ENCODE measurements at places on chromosomes 6 and 20.

DNA sequence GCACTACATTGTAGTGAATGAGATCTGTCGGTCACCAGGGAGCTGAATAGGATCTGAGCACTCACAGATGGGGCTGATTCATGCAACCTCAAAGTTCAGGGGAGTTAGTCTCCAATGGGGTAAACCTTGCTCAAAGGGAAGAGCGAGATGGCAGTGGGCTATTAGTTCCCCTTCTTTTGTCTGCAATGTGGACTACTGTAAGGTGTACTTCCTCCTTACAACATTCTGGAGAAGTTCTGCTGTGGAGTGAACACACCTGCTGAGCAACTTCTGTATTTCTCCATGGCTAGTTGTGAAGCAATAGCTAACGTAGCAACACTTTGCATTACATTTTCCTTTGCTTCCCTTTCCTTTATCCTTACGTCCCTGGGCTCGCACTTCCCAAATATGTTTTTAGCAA lies 134.3 kb upstream of the B3GAT2 start:
- DNase-seq, result no peak

- DNase-seq, result no peak
These were observed 31.3 kb upstream of the FAM184A start for GRCh38 chr6:119109654-119110325.

- no peak for DNase-seq
These were observed 20.8 kb downstream of the TMEM14A start for GRCh38 chr6:52691718-52692117.

GRCh38 chr6:2226775-2227174 lies 18.6 kb downstream of the GMDS start:
- no peak for DNase-seq

DNA sequence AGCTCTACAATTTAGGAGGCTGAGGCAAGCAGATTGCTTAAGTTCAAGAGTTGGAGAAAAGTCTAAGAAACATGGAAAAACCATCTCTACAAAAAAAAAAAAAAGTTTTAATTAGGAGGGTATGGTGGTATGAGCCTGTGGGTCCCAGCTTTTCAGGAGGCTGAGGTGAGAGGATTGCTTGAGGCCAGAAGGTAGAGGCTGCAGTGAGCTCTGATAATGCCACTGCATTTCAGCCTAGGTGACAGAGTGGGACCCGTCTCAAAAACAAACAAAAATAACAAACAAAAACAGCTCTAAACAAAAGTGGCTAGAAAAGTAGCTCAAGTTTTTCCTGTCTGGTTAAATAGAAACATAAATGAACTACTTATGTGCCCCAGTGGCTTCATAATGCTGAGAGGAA lies 2133.6 kb upstream of the DEFB115 start:
- no peak for DNase-seq

- no peak for DNase-seq
These were observed 19.3 kb upstream of the SLC17A4 start for GRCh38 chr6:25735261-25735660.

DNA sequence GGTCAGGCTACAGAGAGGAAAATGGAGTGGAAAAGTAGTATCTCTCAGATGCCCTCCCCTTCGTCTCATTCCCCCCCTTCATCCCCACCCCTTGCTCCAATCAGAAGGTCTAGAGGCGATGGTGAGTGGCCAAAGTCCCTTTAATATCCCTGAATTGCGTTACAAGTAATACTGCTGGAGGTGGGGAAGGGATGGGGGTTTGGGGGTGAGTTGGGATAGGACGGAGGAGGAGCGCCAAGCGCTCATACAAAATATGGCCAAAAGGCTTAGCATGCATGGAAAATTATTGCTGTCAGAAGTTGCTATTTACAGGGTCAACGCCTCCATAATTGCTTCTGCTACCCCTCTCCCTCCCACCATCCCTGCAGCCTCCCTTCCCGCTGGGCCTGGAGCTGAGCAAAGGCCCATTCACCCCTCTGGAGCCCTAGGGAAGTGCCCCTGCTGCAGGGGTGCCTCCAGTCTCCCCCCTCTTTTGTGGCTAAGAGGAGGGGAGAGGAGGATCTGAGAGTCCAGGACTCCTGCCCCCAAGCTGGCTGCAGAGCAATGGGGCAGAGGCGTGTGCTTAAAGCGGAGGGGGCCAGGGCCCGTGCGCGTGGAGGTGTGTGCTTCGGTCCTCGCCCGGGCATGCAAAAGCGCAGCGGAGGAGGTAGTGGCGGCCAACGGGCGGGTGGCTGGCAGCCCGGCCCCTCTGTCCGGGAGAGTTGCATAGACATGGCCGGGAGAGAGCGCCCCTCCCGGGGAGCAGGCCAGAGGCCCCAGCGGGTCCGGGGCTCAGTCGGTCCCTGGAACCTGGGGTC lies 8.7 kb upstream of the SRXN1 start:
- DNase-seq, result no peak

- peak; percentile 92 for DNase-seq
These were observed 50.7 kb upstream of the PLCG1 start for GRCh38 chr20:41086402-41087324.

GRCh38 chr20:39658662-39659409 lies 696.7 kb downstream of the DHX35 start:
- no peak for DNase-seq

- DNase-seq, result no peak
These were observed 174.0 kb downstream of the THBS2 start for GRCh38 chr6:169079650-169080049.

DNA sequence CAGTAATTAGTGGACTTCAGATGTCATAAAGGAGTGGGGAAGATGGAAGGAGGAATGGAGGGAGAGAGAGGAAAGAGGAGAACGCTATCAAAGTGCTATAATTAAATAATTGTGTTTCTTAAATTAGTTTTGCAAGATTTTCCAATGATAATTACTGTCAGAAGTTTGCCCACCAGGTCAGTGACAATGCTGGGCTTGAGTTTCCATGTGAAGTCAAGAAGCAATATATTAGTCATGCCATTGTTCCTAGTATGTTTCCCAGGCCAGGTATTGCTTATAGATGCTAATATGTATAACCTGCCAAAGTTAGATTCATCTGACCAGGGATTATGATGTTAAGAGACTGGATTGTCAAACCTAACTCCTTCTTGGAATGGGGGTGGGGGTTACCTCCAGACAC lies 131.9 kb downstream of the GJA10 start:
- DNase-seq, result no peak

DNA sequence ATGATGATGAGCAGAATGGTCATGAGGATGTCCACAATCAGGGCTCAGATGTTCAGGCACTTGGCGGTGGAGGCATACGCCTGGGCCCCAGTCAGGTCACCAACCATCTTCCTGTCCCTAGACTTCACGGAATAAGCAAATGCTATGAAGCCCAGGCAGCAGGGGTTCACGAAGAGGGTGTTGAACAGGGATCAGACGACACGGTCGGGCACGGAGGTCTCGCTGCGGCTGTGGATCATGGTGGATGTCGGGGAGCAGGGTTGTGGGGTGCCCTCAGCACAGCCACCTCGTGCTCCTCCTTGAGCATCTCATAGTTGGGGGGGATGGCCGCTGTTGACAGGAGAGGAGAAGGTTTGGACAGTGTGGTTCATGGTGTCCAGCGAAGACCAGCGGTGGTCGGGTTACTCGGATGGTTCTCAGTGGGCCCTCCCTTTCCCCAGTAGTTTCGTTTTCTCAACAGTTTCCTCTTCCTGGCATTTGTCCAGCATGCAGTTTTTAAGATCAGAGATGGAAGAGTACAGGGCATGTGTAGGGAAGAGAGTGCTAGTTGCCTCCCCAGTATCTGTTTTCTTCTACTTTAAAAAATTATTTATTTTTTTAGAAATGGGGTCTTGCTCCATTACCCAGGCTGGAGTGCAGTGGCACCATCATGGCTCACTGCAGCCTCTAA lies 20.3 kb upstream of the SPDEF start:
- DNase-seq, result no peak

GRCh38 chr6:33863723-33864440 lies 60.1 kb upstream of the MLN start:
- DNase-seq, result no peak

DNA sequence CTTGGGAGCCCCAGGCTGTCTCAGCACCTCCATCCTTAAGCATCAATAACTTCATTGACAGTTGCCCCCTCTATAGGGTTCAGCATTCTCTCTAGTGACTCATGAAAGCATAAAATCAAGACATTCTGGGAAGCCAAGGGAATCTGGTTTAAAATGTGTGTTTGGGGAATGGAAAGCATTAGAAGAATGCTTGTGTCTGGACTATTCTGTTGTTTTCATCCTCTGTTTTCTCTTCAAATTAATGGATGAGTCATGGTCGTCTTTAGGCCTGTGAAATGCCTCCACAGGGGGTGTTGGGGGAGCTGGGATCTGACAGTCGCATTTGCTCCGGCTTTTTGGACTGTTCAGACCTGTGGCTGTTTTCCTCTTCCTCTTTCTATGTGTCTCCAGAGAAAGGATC lies 279.7 kb downstream of the CDC5L start:
- no peak for DNase-seq

DNA sequence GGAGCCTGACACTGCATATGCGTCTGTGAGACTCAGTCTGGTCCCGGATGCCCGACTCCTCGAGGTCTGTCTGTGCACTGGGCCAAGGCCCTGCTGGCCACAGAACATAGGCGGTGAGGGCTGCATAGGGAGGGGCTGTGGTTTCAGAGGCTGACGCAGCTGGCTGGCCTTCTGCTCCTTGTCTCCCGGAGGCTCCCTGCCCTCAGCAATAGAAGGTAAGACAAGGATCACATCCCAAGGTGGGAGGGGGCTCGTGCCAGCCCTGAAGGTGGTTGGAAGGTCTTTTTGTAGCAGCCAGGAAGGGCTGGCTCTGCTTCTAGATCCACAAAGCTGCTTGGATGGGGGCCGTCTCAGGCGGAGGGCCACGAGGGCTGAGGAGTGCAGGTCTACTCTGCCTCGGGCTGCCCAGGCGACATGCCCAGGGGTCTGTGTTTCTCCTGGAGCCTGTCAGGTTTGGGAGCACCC lies 239.8 kb upstream of the SULF2 start:
- no peak for DNase-seq

GRCh38 chr20:47392015-47392720 lies 35.7 kb upstream of the ZMYND8 start:
- DNase-seq, result peak; percentile 27

DNA sequence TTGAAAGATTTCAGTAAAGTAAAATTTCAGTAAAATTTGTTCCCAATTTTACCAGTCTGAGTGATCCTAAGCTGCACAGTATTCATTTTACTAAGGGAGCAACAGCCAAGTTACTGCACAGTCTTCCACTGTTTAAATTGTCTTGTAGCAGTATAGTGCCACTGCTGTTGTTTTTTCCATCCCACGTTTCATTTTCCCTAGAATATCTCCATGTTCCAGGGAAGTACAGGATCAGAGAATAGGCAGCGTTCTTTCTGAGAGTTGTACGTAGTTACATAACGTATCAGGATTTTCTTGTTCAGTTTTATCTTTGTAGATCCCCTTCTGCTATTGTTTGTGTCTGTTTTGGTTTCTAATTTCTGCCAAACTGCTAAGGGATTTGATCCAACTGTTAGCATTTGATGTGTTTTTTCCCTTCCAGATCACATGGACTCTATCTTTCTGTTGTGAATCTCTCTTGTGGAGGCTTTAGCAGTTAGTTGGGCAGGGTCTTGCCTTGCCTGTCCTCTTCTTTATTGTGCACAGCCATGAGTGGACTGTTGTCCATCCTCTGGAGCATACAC lies 38.4 kb downstream of the BCKDHB start:
- no peak for DNase-seq

- no peak for DNase-seq
These were observed 1.6 kb upstream of the ZSCAN12 start for GRCh38 chr6:28401172-28401571.

DNA sequence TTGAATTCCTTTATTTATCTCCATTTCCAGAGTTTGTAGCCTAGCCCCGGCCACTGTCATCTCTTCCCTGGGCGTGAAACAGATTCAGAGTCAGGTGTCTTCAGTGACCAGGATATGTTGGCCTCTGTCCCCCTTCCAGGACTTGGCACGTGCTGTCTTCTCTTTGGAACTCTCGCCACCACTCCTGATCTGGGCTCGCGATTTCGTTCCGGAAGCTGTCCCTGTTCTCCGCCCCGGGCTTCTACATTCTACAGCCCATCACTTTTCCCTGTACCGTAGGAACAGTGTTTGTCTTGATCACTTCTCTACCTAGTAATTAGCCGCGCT lies 739 bp downstream of the GSS start:
- no peak for DNase-seq

- no peak for DNase-seq
These were observed 1138.9 kb upstream of the ADGRB3 start for GRCh38 chr6:67496191-67496590.

DNA sequence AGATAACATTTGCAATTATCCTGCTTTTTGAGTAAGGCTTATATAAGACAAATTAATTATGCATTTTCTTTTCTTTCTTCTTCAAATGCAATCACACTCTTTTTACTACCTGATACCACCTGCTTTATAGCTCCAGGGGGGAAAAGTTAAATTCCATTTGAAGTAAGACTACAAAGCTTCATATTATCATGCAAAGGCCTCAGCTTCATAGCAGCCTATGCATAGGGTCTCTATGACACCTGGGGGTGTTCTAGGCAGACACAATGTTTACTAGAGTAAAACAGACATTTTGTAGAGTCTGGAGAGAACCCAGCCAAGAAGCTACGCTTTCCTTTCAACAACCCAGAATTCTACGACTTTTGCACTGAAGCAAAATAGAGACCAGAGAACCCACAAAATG lies 148.0 kb downstream of the MCHR2 start:
- DNase-seq, result no peak

DNA sequence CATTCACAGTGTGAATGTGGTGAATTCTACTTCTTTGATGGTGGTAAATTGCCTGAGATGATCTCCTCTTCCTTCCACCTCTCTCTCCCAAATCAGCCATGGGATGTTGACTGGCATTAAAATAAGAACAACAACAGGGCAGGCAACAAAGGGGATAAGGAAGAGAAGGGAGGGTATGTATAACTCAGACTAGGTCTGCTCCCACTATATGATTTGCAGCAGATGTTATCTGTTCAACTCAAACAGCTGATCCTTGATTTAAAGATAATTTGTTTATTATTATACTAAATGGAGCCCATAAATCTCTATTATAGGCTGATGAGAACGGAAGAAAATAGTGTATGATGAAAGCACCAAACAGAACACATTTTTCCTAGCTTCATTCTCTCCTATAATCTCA lies 262.0 kb downstream of the BTBD3 start:
- no peak for DNase-seq

GRCh38 chr6:29584821-29585220 lies at the start of gene OR2H2:
TSS of gene OR2H2 (plus strand) at chr6:29585121. CDS start at chr6:29587945, 2,824 bp downstream.
- no peak for DNase-seq

DNA sequence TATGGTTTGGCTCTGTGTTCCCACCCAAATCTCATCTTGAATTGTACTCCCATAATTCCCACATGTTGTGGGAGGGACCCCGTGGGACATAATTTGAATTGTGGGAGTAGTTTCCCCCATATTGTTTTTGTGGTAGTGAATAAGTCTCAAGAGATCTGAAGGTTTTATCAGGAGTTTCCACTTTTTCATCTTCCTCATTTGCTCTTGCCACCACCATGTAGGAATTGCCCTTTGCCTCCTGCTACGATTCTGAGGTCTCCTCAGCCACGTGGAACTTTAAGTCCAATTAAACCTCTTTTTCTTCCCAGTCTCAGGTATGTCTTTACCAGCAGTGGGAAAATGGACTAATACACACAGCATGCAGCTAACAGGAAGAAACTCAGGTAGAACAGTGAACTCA lies 108.8 kb upstream of the BCLAF1 start:
- DNase-seq, result no peak

- DNase-seq, result no peak
These were observed 93.2 kb upstream of the AKIRIN2 start for GRCh38 chr6:87794922-87795885.

GRCh38 chr20:10006447-10007090 lies 28.2 kb upstream of the ANKEF1 start:
- no peak for DNase-seq

- no peak for DNase-seq
These were observed 50.3 kb downstream of the LGSN start for GRCh38 chr6:63269470-63269869.

Measured in NCI-H2171 (cell line).